Activated T-cell treated with anti-CD3 and anti-CD28 coated beads, Interleukin-2, amount 50 U/mL, for 48 hours (primary cell): ENCODE measurements at places on chromosomes 2 and 18.

GRCh38 chr18:44518666-44519065 lies 162.0 kb upstream of the SETBP1 start:
- DNase-seq = no peak

DNA sequence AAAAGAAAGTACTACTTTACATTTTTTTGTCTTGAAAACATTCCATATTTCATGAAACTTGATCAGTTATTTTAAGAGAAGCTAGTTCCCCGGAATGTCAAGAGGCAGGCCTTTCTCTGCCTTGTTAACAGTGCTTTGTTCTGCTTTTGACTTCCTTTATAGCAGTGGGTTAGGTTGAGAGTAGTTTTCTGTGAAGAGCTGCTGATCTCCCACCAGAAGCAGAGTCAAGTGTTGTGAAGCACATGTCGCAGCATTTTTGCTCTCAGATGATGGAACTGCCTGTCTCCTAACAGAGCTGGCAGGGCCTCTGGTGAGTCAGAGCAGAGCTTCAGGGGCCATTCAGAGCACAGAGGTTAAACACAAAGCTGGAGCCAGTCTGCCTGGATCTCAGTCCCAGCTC lies 871.8 kb downstream of the SLC4A3 start:
- no peak for DNase-seq

GRCh38 chr2:217958206-217958883 lies 44.5 kb downstream of the TNS1 start:
- DNase-seq = no peak

GRCh38 chr2:61272421-61273070 lies 110.6 kb downstream of the C2orf74 start:
- no peak for DNase-seq

GRCh38 chr2:238299803-238300202 lies 11.4 kb upstream of the PER2 start:
- DNase-seq = no peak

- DNase-seq = no peak
Observed at GRCh38 chr2:96090196-96090926, 26.0 kb downstream of the ADRA2B start.

DNA sequence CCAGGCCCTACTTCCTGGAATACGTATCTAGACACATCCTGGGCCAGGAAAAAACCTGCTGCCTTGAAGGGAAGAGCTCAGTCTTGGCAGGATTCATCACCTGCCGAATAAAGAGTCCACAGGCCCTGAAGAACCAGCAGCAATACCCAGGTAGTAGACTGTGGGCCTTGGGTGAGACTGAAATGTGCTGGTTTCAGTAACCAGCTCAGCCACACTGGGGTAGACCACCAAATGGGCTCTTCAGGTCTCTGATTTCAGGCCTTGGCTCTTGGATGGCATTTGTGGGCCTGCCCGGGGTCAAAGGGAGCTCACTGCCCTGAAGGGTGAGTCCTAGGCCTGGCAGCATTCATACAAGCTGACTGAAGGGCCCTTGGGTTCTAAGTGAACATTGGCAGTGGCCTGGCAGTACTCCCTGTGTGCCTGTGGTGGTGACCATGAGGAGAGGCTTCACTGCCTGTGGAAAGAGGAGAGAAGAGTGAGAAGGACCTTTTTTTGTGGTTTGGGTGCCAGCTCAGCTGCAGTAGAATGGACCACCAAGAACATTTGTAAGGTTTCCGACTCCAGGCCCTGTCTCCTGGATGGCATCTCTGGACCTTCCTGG lies 175.1 kb downstream of the ANKRD30B start:
- DNase-seq = no peak

- no peak for DNase-seq
Observed at GRCh38 chr2:10883066-10883465, 28.7 kb upstream of the KCNF1 start.

DNA sequence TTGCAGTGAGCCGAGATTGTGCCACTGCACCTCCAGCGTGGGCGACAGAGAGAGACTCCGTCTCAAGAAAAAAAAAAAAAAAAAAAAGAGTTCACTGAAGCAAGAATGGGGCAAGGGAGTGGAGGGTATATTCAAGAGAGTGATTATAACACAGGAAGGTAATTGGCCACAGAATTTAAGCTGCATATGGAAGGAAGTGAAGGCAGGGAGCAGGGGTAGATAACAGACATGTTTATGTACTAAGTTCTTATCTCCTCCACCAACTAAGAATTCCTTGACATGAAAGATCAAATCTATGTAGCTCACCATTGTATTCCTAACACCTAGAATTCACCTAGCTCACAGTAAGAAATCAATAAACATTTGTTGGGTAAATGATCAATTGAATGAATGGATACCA lies 37.3 kb downstream of the GKN2 start:
- no peak for DNase-seq

DNA sequence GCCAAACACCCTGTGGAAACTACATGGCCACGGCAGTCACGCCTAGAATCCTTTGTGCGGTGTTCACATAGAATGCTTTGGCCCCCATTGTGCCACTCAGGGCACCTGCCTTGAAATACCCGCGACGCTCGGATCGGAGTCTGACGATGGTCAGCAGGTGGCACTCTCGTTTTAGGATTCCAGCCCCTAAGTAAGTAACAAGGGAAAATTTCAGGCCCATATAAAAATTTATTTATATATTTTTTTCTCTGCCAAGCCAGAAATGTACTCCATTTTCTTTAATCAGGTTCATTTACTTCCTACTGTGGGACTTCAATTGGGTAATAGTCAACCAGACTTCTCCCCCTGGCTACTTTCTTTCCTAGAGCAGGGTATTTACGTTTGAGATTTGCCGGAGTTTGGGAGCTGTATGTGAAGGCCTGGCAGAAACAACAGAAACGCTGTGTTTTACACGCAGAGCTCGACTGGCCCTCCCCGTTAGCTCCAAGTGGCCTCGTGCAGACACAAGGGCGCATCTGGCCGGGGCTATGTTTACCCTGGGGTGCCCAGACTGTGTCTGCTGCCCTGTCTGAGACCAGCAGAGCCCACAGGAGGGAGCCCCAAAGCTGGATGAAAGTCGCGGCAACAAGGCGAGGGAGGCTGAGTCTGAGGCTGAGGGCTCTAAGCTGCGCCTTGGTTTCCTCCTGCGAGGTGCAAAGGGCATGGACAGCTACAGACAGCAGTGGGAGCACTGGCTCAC lies 41.6 kb downstream of the LRRC30 start:
- DNase-seq = no peak

DNA sequence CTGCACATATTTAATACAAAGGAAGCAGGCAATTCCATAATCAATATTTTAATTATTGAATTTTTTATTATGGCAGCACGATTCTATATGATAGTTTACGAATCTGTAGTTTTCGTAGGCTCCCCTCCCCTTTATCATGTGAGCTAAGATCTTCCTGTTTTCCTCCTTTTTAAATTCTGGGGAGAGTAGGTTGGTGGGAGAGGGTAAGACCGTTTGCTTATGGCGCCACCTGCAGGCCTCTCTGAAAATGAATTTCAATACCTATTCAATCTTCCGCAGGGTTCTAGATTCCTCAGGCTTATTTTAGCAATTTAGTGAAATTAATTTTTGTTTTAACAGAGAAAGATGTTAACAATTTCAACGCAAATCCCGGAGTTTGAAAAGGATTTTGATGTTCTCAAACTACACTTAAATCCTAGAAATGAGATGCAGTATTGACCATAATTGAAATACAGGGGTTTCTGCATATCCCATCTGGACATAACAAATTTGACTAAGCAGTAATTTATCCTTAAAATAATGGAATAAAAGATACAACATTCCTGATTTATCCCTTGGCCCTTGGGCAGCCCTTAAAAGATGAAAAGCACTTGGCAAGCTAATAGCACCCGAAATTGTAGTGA lies 12.8 kb upstream of the GBX2 start:
- no peak for DNase-seq

GRCh38 chr2:50529600-50530218 lies 502.2 kb downstream of the NRXN1 start:
- DNase-seq = peak; percentile 11

DNA sequence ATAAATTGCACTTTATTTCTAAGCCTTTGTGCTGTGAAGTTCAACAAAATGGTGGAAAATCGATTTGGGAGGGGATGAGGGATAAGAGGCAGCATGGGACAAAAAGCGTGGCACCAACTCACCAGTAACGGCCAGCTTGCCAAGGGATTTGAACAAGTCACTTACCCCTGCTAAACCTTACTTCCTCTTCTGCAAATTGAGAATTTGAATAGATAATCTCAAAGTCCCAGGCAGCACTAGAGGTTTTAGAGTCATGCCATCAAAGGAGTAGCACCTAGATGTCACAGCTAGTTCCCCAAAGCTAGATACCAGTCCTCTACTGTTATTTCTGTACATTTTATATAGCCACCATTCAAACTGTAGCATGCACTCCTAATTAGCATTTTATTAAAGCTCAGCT lies 83.7 kb upstream of the VRK2 start:
- no peak for DNase-seq

DNA sequence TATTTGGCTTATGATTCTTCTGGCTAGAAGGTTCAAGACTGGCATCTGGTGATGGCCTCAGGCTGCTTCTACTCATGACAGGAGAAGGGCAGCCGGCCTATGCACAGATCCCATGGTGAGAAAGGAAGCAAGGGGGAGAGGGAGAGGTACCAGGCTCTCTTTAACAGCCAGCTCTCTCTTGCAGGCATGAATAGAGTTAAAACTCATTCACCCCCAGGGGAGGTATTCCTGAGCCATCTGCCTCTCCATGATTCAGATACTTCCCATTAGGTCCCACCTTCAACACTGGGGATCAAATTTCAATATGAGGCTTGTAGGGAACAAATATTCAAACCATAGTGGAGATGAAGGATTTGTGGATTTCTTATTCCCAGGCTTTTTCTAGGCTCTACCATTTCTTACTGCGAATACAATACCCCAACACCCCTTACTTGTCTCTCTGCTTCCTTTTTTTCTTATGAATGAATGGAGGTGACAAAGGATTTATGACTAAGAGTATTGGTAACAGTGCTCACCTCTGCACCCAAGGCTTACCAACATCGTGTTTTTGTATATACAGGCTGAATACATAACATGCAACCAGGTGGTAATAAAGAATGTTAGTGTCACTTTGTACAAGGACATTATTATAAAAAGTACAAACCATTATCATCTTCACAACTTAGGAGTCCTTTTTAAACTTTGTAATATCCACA lies 454.6 kb upstream of the TRIB2 start:
- DNase-seq = no peak

- DNase-seq = no peak
Observed at GRCh38 chr18:22032392-22032961, 136.9 kb upstream of the GATA6 start.

DNA sequence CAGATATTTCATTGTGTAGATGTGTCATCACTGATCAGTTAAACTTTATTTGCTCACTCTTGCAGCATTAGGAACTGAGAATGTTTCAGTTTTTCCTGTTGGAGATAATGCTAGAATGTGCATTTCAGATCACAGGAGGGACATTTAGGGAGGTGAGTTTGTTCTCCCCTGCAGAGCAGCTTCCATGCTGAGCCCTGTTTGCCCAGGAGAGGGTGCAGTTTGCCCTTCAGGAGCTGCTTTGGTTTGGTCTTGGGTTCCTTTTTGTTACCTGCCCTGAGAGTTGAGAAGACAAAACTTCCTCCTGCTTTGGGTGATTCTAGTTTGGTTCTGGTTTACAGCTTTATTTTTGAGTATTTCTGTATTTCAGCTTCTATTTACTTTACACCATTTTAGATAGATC lies 49.9 kb downstream of the DGKD start:
- DNase-seq = peak; percentile 73

- no peak for DNase-seq
Observed at GRCh38 chr18:76462326-76462694, 32.7 kb downstream of the ZNF516 start.

- DNase-seq = no peak
Observed at GRCh38 chr2:222142027-222142426, 156.8 kb downstream of the PAX3 start.

- no peak for DNase-seq
Observed at GRCh38 chr2:19496646-19497045, 138.2 kb upstream of the OSR1 start.

DNA sequence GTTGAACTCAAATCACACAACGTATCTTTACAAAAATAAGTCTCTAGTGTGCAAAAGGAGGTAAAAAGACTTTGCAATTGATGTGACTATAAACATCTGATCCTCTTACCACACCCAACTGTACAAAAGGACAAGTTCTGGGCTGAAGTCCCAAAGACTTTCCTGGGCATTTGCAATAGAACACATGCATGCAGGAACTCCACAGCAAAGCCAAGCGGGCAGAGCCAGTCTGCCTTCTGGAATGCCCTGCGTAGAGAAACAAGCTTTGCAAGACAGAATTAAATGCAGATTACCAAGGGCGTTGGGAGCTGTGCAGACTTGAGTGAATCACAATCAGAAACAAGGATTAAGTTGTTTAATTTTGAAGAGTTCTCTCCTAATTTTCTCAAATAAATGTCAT lies 208.4 kb upstream of the ZNF521 start:
- no peak for DNase-seq

GRCh38 chr2:16589465-16589864 lies 76.2 kb downstream of the CYRIA start:
- no peak for DNase-seq

DNA sequence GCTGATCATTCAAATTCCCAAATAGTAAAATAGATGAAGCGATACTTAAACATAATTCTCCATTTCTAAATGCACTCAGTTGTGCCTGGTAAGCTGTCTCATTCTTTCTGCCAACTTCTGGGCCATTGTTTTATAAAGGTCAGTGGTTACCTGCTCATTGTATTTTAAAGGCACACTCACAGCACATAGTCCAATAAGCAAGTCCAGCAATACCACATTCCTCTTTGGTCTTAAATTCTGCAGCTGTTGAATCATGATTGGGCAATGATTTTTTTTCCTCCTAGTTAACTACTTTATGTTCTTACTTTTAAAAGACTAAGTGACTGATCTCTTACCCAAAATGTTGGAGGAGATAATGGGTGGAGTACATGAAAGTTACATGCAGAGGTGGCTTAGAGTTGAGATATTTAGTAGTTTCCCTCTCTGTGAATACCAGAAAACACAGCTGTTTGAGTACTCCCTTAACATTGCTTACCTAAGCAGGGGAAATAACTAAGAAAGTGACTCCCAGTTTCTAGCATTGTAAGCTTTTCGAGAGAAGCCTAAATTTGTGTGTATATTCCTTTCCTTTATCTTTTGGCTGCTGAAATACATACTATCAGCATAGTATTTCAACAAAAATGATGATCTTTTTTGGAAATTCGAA lies 220.7 kb downstream of the CAMKMT start:
- no peak for DNase-seq

DNA sequence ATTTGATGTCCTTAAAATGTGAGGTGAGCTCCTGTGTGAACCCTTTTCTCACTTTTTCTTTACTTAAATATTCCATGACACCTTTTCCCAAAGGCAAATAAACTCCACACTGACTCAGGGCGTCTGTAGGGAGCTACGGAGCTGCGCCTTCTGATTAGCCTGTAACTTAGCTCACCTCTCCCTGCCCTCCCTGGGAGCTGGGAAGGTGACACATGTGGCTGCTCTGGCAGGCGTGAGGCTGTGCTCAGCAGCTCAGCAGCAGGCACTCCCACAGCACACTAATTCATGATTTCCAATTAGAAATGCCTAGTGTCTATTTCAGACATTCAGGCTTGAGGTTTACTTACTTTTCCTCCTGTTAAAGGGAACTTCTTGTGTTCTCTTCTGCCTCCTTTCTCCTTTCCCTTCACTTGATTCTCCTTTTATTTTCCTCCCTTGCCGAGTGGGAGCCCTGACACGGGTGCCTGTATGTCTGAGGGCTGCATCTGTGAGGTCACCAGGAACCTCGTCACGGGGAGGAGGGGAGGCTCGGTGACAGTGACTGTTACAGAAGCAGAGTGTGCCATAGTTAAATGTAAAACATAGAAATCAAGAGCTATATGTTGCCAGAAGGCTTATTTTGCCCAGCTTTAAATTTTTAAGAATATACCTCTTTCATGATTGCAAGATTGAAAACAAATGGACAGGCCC lies 437.1 kb downstream of the DCDC2C start:
- DNase-seq = no peak

GRCh38 chr2:172223601-172224054 lies 120.9 kb upstream of the DLX2 start:
- DNase-seq = no peak
